ENCODE measurements at places on chromosomes 6 and 20.

GRCh38 chr6:14455876-14456648, 338.5 kb downstream of the CD83 start:
- no peak for DNase-seq

- DNase-seq, result no peak
Observed at GRCh38 chr6:71965404-71965803, 79.1 kb downstream of the RIMS1 start.

DNA sequence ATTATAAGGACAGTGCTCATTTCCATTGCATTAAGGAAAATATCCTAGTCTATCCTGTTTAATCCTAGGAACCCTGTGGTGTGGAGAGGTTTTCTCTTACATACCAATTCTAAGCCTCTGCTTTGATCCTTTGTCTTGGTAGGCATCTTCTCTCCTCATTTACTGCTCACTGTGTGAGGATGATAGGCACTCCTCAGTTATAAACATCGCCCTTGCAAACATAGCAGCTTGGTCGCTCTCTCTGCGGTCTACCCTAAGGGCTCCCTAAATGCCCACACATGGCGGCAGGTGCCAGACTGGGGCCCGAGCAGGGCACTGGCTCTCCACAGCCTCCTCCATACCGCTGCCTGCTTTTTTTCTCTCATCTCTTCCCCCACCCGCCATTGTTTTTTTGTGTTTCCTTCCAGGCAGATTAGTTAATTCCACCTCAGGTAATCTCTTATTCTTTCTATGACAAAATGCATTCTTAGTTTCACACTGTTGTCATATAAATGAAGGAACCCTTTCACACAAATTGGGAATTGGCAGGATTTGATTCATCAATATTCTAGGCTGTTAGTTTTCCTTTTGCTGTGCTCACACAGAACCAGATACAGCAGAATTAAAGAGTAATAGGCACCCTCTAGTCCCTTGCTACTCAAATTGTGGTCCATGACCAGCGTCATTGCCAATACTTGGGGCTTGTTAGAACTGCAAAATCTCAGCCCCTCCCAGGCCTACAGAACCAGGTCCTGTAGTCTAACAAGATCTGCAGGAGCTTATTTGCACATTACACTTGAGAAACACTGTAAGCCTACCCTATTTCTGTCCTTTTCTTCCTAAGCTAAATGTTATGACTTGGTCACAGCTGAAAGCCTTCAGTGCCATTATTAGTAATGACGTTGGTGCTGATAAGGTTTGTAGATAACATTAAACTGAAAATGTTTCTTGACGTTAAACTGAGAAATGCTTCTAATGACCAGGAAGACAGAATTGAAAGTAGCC, 36.3 kb downstream of the CARMIL1 start:
- no peak for DNase-seq

DNA sequence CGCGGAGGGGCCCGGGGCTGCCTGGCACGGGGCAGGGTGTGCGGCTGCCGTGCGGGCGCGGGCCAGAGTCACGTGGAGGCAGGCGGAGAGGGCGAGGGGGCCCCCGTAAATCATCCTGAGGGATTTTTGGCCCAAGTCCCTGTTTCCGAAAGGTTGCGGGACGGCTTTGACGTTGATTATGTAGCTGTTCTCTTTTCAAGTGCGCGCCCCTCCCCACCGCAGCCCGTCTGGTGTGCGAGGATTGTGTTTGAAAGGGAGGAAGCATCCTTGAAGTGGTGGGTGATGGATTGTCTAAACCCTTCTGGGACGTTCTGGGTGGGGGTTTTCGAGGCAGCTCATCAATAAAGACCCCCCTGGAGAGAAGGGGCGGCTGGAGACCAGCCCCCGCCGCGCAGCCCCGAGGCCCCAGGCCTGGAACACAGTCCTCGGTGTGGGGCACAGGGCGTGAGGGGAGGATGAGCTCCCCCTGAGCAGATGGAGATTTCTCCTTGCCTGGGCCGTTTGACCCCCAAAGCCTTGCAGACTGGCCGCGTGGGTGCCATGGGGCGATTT, 7.0 kb upstream of the FOXF2 start:
- no peak for DNase-seq

- DNase-seq, result no peak
Observed at GRCh38 chr6:38143191-38144150, 323.9 kb downstream of the ZFAND3 start.

DNA sequence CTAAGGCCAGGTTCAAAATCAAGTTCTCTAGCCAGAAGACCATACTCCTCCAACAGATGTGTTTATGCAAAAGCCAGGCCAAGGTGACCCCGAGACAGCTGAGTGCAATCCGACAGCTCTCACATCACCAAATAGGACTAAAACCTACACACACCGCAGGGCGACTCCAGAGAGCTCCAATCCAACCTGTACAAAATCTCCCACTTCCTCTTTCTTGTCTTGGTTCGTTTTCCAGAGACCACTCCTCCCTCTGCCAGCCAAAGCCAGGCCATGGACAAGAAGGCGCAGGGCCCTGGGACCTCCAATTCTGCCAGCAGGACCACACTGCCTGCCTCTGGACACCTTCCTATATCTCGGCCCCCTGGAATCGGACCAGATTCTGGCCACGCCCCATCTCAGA, 11.5 kb upstream of the NOP56 start:
- no peak for DNase-seq

GRCh38 chr6:92352130-92352529, 1067.2 kb downstream of the EPHA7 start:
- no peak for DNase-seq

- no peak for DNase-seq
Observed at GRCh38 chr6:168052291-168052891, 26.6 kb downstream of the FRMD1 start.

GRCh38 chr6:145272246-145272645, 463.1 kb downstream of the EPM2A start:
- DNase-seq, result no peak

- DNase-seq, result no peak
Observed at GRCh38 chr6:136326038-136326553, 36.5 kb upstream of the BCLAF1 start.

- DNase-seq, result no peak
Observed at GRCh38 chr20:6784210-6784631, 16.7 kb downstream of the BMP2 start.

GRCh38 chr6:6640926-6641325, 52.4 kb downstream of the LY86 start:
- DNase-seq, result no peak

DNA sequence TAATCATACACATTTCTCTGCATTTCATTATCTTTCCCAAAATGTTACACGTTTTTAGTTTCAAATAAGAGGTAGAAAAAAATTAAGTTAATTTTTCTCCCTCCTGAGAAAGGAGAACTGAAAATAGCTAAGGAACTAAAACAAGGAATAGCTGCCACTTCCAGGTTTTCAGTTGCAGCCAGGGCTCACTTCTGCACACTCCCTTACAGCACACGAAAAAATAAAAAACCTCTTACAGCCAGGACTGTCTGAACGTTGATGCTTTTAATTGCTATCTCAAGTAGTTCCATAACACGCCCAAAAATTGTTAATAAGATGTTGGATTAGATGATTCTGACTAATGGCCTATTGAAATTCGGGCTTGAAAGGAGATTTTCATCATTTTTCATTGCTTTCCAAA, 153.7 kb upstream of the THBS2 start:
- no peak for DNase-seq

- no peak for DNase-seq
Observed at GRCh38 chr6:44133003-44133931, 5.9 kb downstream of the TMEM63B start.

- DNase-seq, result no peak
Observed at GRCh38 chr6:118562959-118563358, 14.9 kb downstream of the PLN start.

GRCh38 chr20:10786678-10787077, 112.9 kb upstream of the JAG1 start:
- no peak for DNase-seq

- DNase-seq, result no peak
Observed at GRCh38 chr6:4703382-4703781, 72.8 kb upstream of the CDYL start.

GRCh38 chr6:149132336-149132735, 185.2 kb upstream of the TAB2 start:
- DNase-seq, result no peak

GRCh38 chr20:26167499-26167898, 470.8 kb upstream of the ZNF337 start:
- no peak for DNase-seq

- no peak for DNase-seq
Observed at GRCh38 chr20:61186771-61187472, 65.1 kb upstream of the CDH4 start.

GRCh38 chr6:130426066-130426721, 60.4 kb downstream of the TMEM200A start:
- DNase-seq, result no peak

DNA sequence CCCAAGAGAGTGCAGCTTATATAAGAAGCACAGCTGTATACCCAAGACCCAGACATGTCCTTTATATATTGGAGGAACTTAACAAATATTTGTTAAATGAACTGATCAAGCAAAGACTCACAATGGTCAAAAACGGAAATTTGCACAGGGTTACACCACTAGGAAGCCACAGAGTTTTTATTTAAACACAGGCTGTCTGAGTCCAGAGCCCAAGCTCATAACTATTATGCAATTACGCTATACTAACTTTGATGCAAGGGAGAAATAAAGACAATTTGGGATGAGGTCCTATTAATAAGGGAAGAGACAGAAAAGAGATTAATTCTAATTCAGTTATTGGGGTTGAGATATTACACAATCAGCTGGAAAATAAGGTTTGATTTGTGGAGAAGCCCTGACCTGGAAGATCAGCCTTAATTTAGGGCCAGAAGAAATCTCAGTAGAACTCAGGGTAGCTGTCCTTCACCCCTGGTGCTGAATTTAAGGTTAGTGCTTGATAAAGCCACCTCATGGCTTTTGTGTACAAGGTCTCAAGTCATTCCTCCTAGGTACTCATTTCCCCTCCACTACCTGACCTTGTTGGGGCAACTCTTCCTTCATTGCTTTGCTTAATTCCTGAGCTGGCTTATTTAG, 10.5 kb upstream of the ZNF334 start:
- DNase-seq, result no peak

GRCh38 chr6:85678026-85678601, 35.4 kb upstream of the SYNCRIP start:
- DNase-seq, result no peak

- no peak for DNase-seq
Observed at GRCh38 chr20:55271371-55271770, 733.9 kb downstream of the CBLN4 start.

DNA sequence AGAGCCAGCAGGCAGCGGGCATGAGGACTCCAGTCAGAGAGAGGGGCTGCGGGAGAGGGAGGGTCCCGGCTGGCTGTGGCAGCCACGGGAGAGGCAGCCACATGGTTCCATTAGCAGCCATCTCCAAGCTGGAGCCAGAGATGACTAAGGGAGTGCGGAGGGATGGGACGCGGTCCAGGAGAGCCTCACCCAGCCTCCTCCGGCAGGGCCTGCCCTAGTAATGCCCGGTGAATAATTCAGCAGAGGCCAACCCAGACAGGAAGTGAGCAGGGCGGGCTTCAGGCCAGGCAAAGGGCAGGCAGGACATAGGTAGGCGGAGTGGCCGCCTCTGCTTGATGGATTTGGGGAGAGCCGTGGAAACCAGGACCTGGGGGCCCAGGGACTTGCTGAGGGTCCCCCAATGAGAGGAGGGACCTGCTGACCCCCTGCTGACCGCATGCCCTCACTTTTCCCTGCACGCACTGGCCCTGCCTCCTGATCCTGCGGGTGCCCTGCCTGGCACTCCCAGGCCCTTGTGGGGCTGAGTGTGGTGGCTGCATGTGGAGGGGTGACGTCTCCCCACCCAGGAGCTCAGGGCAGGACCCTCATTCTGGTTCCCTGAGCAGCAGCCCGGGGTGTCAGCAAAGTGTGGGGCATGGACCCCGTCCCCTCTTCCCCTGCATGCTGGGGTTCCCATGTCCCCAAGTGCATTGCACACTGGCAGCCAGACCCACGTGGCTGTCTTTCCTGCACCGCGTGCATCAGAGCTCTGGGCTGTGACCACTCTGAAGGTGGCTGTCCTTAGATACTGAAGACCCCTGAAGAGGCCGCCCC, 51.8 kb upstream of the SLCO4A1 start:
- no peak for DNase-seq

DNA sequence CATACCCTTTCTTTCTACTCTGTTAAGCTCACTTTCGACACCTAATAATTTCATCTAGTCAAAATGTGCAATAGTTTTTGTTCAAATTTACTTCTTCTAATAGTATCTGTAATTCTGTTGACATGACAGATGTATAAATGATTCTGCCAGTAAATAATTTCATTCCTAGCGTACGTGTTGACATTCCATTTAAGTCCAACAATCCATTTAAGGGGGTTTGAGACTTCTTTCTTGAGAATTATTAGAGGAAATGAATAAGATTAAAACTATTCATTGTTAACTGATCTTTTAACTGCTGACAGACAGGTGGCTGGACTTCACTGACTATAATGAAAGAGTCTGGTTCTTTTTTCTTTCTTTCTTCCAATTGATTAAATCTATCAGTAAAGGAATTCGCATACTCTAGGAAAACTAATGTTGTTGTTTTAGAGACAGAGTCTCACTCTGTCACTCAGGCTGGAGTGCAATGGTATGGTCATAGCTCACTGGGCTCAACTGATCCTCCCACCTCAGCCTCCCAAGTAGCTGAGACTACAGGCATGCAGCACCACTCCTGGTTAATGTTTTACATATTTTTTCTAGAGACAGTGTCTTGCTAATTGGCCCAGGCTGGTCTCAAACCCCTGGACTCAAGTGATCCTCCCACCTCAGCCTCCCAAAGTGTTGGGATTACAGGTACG, 55.9 kb downstream of the MAP3K5 start:
- DNase-seq, result no peak

Data from stimulated activated CD4-positive, alpha-beta T cell treated with anti-CD3 and anti-CD28 coated beads, Interleukin-1b, Interleukin-23, amount 100 ng/mL, for 4 hours (primary cell).